ENCODE measurements at places on chromosomes 7 and 10. TPM values are rescaled to one million over a fixed set of nuclear protein-coding genes. Genes with fewer than 3 reads are reported as not detected.

GRCh38 chr7:32496052-32496813 is 944 bp downstream of the AVL9 start:
- peak overlapping the region; percentile 85 for H3K4me3 ChIP-seq
- no peak for DNase-seq
- peaks cover 21% of the 10 kb centered on the region for H3K4me1 ChIP-seq
- H3K36me3 ChIP-seq, result no peaks in the 10 kb centered on the region
- H3K27me3 ChIP-seq, result no peaks in the 10 kb centered on the region
- peak overlapping the region; percentile 97 for H3K27ac ChIP-seq

DNA sequence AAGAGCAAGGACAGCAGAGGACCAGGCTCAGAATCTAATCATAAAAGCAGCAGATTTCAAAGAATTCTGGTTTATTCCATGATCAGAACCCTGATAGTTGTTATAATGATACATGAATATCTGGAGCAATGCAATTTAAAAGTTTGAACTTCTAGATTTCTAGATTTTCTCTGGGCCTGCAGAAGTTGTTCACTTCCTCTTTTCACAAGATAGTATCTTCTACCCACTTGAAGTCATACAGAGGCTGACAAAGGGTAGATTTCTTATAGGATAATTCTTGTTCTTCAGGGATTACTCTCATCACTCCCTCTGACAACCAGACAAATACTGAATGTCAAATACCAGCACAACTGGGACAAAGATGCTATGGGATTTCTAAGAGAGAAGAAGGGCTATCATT is 320.0 kb upstream of the ETV1 start:
- DNase-seq, result no peak
- H3K4me1 ChIP-seq, result no peaks in the 10 kb centered on the region
- H3K36me3 ChIP-seq, result no peaks in the 10 kb centered on the region

Gene KEL
- total RNA-seq, result 1.1 TPM

DNA sequence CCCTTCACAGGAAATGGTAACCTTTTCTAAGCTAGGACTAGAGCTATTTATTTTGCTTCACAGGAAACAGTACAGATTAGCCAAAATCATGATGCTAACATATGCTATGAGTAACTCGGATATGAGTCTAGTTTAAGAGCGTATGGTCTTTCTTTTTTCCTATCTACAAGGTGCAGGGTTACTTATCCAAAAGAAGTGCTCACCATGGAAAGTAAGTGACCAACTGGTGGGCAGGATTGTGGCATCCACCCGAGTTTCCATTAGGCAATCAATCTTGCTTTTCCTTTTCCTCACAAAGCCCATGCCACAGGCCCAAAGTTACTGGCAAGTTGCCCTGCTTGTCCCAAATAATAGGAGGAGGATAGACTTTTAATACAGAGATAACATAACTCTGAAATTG is 765.1 kb upstream of the POM121L12 start:
- no peaks in the 10 kb centered on the region for H3K4me1 ChIP-seq
- H3K4me3 ChIP-seq, result no peak overlapping the region
- DNase-seq, result no peak
- H3K36me3 ChIP-seq, result no peaks in the 10 kb centered on the region

DNA sequence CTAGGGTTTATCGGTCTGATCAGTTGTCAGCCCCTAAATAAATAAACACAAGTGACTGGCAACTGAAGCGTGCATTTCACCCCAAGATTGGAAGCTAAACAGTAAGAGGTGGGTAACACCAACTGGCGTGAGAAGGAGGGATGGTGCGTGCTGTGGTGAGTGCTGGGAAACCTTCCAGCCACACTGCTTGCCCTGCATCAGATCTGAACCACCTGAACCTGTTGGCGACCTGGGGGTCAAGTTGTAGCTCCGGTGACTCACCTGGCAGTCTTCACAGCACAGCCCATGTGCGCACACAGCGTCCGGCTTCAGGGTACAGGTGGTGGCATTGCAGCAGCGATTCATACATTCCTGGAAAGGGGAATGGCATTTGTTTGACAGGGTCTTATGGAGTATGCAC is 170.1 kb downstream of the FANK1 start:
- H3K36me3 ChIP-seq, result no peaks in the 10 kb centered on the region
- no peak overlapping the region for H3K4me3 ChIP-seq
- no peak for DNase-seq
- no peak overlapping the region for H3K27ac ChIP-seq

DNA sequence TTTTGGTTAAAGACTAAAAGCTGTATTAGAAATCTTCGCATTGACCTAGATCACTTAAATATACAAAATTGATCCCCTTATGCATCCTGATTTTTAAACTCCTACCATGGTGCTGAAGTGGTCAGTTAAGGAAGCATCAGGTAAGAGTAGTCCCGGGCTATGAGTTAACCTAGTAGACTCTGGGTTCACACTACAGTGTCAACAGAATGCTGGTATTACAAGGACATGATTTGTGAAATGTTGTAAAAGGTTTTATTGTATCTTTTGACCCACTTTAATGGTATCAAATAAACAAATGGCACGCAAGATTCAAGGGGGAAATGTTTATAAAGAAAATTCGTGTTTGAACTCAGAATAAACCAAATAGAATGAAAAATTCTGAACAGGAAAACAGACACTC is 36.8 kb downstream of the RTKN2 start:
- H3K4me1 ChIP-seq, result peaks cover 40% of the 10 kb centered on the region
- H3K27ac ChIP-seq, result peak overlapping the region; percentile 62
- H3K4me3 ChIP-seq, result peak overlapping the region; percentile 99
- no peaks in the 10 kb centered on the region for H3K27me3 ChIP-seq
- peaks cover 23% of the 10 kb centered on the region for H3K36me3 ChIP-seq
- DNase-seq, result no peak

Gene KLF6
- total RNA-seq, result 1,887 TPM

DNA sequence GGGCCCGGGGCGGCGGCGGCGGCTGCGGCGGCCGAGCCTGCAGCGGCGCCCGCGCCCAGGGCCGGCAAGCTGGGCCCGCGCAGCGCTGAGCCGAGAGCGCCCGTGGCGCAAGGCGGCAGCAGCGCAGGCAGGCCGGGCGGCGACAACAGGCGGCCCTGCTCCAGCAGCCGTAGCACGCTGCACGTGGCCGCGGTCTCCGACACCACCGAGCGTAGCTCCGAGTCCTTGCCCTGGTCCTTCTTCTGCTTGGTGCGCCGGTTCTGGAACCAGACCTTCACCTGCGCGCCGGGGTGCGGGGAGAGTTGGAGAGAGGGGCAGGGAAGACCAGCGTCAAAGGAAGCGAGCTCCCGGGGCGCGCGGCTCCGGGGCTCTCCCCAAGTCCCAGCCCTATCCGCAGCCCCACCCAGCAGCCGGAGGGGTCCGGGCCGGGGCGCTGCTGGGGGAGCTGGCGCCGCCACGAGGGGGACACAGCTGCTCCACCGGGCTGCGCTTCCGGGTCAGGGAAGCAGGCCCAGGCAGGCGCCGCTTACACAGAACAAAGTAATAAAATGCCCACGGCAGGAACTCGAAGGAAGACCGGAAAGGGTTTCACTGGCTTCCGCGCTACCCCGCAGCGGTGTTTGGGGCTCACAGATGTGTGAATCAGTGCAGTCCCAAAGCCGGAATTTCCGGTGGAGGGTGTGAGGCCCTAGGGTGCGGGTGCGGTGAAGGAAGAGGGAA is 3.6 kb downstream of the VAX1 start:
- H3K4me3 ChIP-seq, result no peak overlapping the region
- peaks cover 51% of the 10 kb centered on the region for H3K27me3 ChIP-seq
- H3K27ac ChIP-seq, result no peak overlapping the region
- H3K4me1 ChIP-seq, result peaks cover 18% of the 10 kb centered on the region
- DNase-seq, result no peak

DNA sequence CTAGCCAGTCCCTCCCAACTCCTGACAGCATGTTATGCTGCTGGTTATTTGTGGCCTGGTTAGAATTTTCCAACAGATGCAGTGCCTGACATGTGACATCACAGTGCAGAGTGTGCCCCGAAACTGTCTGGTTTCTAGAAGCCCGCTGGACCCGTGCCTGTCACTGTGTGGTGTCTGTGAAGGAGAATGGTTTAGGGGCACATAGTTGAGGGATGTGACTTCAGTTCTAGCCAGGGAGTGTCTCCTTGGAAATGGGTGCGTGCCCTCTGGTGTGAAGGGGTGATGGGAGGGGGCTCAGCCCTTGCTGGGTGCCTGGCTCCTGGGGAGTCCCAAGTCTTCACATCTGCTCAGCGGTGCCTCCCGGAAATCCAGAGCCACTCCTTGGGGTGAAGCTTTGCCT is 303.6 kb downstream of the GLRX3 start:
- H3K27me3 ChIP-seq, result no peaks in the 10 kb centered on the region
- no peaks in the 10 kb centered on the region for H3K4me1 ChIP-seq
- DNase-seq, result no peak
- H3K36me3 ChIP-seq, result no peaks in the 10 kb centered on the region
- no peak overlapping the region for H3K27ac ChIP-seq

DNA sequence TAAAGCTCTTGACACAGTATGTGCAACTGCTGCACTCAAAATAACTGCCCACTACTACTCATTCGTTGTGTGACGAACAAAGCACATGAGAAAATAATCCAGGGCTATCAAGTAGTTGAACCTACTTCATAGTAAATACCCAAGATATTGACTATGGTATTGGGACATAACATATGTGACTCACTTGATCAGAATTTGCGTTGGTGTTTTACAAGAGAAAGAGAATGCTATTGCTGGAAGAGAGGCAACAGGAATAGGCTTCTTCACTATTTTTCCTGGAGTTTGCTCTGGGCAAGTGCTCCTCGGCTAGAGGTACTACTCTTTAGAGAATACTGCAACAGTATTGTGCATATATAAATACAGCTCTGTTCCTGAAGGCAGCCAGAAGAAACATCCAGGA is 2.5 kb downstream of the DGKB start:
- H3K4me3 ChIP-seq, result no peak overlapping the region
- no peak overlapping the region for H3K27ac ChIP-seq

Gene AHCYL2
- total RNA-seq, result 18.5 TPM

DNA sequence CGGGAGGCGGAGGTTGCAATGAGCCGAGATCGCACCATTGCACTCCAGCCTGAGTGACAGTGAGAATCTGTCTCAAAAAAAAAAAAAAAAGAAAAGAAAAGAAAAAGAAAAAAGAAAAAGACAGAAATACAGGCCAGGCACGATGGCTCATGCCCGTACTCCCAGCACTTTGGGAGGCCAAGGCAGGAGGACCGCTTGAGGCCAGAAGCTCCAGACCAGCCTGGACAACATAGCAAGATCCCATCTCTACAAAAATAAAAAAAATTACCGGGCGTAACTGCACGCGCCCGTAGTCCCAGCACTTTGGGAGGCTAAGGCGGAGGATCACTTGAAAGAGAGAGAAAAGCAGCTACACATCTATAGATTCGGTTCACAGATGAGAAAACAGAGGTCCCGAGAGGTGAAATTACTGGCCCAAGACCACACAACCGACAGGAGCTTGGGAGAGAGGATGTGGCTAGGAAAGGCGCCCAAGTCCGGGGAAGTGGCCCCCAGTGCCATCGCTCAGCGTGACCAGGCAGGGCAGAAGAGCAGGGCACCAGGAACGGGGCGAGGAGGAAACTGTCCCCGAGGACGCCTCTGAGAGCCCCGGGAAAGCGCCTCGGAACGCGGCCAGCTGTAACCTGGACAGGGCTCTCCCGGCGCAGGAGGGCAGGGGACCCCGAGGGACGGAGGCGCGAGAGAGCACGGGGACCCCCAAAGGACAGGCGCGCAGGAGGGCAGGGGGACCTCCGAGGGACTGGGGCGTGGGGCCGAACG is 612 bp downstream of the SNX8 start:
- DNase-seq, result no peak
- H3K27ac ChIP-seq, result peak overlapping the region; percentile 74
- H3K27me3 ChIP-seq, result no peaks in the 10 kb centered on the region
- H3K36me3 ChIP-seq, result peaks cover 4% of the 10 kb centered on the region
- peak overlapping the region; percentile 50 for H3K4me3 ChIP-seq

DNA sequence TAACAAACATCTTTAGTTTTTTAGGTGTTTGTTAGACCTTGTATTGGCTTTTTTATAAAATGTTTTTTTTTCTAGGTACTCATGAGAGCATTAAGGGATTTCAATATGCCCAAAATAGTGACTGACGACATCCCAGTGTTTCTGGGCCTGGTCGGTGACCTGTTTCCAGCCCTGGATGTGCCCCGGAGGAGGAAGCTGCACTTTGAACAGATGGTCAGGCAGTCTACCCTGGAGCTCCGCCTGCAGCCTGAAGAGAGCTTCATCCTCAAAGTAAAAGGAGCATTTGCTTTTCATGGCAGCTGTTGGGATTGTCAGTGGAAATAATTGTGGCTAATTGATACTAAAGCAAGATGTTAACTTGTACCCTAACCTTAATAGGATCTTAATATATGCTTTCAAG is 161.5 kb downstream of the DNAH11 start:
- H3K36me3 ChIP-seq, result no peaks in the 10 kb centered on the region
- no peaks in the 10 kb centered on the region for H3K4me1 ChIP-seq
- H3K4me3 ChIP-seq, result no peak overlapping the region
- no peaks in the 10 kb centered on the region for H3K27me3 ChIP-seq

DNA sequence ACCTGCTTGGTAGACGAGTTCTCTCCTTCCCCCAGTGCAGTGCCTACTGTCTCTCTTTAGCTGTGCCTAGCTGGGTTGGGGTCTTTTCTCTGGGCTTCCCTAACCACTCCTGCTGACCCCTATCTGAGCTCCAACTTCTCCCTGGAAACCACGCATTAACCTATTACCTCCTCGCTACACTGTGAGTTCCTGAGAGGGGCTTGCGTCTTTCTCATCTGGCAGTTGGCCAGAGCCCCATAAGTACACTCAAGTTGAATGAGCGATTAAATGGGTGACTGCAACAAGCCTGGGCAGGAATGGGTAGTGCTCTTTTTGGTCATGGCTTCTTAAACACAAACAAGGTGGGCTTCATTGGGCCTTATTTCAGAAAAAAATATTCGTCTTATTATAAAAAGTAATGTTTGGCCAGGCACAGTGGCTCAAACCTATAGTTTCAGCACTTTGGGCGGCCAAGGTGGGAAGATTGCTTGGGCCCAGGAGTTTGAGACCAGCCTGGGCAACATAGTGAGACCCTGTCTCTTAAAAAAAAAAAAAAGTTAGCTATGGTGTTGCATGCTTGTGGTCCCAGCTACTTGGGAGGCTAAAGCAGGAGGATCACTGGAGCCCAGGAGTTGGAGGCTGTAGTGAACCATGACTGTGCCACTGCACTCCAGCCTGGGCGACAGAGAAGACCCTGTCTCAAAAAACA is 41.4 kb downstream of the SYPL1 start:
- H3K36me3 ChIP-seq, result no peaks in the 10 kb centered on the region
- H3K4me1 ChIP-seq, result peaks cover 21% of the 10 kb centered on the region
- no peaks in the 10 kb centered on the region for H3K27me3 ChIP-seq
- peak overlapping the region; percentile 85 for H3K27ac ChIP-seq
- peak overlapping the region; percentile 77 for H3K4me3 ChIP-seq
- no peak for DNase-seq

GRCh38 chr10:8581521-8582225 is 527.2 kb downstream of the GATA3 start:
- H3K4me1 ChIP-seq, result no peaks in the 10 kb centered on the region
- H3K27me3 ChIP-seq, result peaks cover 2% of the 10 kb centered on the region
- H3K36me3 ChIP-seq, result no peaks in the 10 kb centered on the region
- no peak overlapping the region for H3K27ac ChIP-seq
- DNase-seq, result no peak

DNA sequence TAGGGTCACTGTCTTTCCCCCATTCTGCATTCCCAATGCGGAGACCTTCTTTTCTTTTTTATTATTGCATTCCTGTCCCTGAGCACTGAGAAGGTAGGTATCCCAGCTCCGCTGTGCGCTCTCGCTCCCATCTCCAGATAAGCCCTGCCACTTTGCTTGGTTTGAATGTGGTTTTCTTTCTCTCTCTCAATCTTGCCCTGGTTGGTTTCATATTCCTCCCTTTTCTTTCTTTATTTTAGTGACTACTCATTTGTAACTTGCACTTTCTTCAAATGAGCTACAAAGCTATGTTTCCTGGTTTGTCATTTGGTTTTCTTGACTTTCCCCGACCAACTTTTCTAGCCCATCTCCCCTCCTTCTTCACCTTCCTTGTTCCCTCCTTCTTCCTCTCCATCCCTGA is 29.0 kb upstream of the HSPB1 start:
- no peak for DNase-seq
- H3K4me3 ChIP-seq, result no peak overlapping the region
- H3K4me1 ChIP-seq, result no peaks in the 10 kb centered on the region

Measured in CD4-positive, CD25-positive, alpha-beta regulatory T cell (primary cell).